ENCODE measurements at places on chromosomes 1 and 21.

DNA sequence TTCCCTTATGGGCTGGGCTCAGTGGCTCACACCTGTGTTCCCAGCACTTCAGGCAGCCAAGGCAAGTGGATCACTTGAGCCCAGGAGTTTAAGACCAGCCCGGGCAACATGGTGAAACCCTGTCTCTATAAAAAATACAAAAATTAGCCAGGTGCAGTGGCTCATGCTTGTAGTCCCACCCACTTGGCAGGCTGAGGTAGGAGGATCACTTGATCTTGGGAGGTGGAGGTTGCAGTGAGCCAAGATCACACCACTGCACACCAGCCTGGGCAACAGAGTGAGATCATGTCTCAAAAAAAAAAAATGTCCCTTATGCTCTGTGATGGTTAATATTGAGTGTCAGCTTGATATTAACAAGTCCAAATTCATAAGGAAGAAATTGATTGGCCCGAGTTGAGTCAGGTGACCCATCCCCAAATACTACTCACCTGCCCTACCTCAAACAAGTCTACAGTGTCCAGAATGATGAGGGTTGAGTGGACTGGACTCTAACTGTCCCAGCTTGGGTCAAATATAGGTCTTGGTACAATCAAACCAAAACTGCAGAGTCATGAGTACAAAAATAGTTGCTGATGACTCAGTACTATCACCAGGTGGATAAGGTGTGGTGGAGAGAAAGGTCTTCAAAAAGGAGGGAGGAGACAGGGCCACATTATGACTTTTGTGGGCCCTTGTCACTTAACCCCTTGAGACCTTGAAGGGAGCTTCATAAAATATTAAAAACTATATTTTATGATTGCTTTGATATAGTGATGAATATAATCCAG, 161.0 kb downstream of the ZNF326 start:
- DNase-seq, result no peak

DNA sequence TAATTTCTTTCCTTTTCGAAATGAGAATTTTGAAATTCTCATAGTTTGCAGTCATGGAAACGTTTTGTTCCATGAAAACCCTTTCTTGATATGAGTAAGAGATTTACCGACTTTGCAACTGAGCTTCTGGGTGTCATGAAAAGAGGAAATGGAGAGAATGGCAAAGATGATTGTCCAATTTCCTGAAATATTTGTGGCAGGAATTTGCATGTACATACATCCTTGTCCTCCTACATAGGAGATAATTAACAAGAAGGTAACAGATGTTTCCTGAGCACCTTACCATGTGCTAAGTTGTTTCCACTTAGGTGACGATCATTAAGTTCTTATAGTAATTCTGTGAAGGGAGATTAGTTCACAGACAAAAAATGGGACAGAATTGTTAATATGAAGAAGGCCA, 170.7 kb downstream of the NEGR1 start:
- no peak for DNase-seq

DNA sequence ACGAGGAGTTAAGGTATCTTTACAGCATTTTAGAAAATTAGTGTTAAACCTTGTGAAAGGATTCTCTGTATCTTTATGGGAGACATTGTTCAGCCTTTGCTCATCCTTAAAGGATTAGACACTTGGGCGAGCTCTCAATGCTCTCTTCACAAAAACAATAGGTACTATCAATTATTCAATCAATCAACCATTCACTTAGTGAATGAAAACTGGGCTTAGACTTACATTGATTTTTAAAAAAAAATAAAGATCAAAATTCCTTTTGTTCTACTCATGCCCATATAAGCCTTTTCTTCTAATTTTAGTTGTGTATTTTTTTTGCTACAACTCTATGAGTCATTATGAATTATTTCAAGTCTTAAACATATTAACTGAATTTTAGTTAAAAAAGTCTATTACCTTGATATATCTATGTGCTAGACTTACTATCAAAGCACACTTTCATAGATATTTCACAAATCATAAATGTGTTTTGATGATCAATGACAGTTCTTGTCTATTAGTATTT, 181.2 kb downstream of the DPYD start:
- no peak for DNase-seq

- DNase-seq, result no peak
Observed at GRCh38 chr1:113281550-113281949, 108.8 kb upstream of the MAGI3 start.

GRCh38 chr1:48680411-48681035, 96.2 kb downstream of the BEND5 start:
- no peak for DNase-seq

DNA sequence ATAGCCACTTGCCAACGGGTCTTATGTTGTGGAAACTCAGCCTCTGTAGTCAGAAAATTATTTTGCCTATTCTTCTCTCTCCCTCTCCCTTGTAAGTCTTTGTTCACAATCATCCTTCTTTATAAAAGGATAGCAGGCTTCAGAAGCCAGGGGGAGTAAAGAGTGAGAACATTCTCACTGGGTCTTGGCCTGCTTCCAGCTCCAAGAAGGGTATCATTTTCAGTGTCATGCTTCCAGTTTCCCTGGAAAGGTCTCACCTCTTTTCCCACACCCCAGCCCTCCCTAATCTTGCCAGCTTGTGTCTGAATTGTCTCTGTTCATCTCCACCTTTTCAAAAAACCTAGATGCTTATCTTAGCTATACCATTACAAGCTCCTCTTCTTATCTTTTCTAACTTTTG, 346.2 kb upstream of the LRRC7 start:
- no peak for DNase-seq

GRCh38 chr1:111503585-111504060, at the start of the genes ADORA3 and TMIGD3:
Gene ADORA3, minus strand, starts transcription at chr1:111503633. Its CDS starts 279 bp downstream, at chr1:111503354.
Gene TMIGD3, minus strand, starts transcription at chr1:111503633. Its CDS starts 279 bp downstream, at chr1:111503354.
- DNase-seq, result no peak

DNA sequence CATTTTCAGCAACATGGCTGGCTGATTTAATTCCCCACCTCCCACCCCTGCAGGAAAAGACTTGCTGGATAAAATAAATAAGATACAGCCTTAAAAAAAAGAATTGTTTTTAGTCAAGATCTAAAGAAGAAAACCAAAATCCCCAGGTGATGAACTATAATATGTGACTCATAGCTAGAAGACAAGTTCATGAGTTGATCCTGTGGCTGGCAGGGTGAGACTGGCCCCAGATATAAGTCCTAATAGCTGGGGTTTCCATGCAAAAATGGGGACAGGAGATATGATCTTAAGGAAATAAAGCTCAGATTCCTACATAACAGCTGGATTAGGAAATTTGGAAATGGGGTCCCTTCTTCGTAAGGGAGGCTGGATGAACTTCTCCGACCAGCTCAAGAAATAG, 21.9 kb upstream of the RGSL1 start:
- no peak for DNase-seq

GRCh38 chr1:15833069-15833679, 14.3 kb upstream of the SPEN start:
- DNase-seq, result no peak

DNA sequence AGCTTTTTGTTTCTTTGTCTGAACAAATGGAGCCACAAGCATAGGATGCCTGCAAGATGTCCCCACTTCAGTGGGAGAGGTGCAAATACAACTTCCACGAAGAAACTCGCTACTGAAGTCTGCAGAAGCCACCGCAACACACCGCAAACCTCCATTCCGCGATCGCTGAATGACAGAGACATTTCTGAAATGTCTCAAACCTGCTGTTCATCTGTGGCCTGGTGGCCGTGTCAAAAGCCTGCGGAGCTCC, 1.0 kb downstream of the TP53BP2 start:
- no peak for DNase-seq

DNA sequence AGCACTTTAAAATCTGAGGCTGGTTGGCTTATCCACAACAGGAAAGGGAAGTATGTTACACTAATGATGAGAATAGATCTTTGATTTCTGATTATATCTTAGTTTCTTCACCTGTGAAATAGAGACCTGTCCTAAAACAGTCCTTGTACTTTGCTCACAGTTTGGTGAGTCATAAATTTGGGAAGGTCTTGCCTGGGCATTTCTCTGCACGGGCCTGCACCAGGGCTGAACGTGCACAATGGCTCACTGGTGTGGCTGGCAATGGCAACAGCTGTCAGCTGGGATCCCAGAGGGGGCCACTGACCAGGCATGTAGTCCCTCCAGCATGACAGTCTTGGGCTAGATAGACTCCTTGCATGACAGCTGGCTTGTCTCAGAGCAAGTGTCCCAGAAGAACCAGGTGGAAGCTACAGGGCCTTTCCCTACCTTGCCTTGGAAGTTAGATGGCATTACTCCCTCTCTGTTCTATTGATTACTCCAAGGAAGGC, 367.4 kb downstream of the DISC1 start:
- no peak for DNase-seq

- no peak for DNase-seq
Observed at GRCh38 chr1:218779341-218780100, 394.2 kb upstream of the LYPLAL1 start.

GRCh38 chr1:116494745-116495144, 76.1 kb downstream of the CD58 start:
- no peak for DNase-seq

- peak; percentile 92 for DNase-seq
Observed at GRCh38 chr1:74732960-74733603, at the start of the genes CRYZ and TYW3. Gene CRYZ, minus strand, starts transcription at chr1:74733050. Its CDS starts 8,229 bp downstream, at chr1:74724821. Gene TYW3, plus strand, starts transcription at chr1:74733152. Its CDS starts 93 bp downstream, at chr1:74733245.

GRCh38 chr1:29544406-29544805, 308.1 kb downstream of the PTPRU start:
- DNase-seq, result no peak

GRCh38 chr1:58932859-58933598, 149.2 kb upstream of the JUN start:
- no peak for DNase-seq

DNA sequence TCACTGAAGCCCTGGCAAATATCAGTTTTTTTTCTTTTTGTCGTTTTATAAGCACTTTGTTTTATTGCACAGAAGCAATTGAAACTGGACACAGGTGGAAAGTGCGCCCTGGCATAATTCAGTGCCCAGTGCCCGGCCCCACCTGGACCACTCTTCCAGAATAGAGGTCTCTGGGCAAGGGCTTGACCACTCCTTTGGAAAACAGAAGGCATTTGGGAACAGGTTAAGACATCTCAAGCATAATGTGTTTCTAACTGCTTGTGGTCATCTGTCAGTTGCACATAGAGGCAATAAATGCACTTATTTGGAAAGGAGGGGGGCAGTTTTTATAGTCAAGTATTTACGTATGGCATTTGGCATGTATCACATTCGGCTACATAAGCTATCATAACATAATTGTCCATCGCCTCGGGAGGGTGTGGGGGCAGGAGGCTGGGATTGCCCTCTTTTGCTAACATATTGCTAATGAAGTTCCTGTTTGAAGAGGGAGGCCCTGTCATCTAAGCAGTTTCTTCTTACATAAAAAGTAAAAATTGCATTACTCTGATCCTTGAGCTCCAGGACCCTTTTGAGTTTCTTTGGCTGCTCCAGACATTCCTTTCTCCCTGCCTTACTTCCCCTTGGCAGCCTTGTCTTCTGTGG, 14.7 kb upstream of the CD2 start:
- no peak for DNase-seq

Data from NCI-H1694 treated with DMSO at 0.1 percent for 48 hours (cell line).